ENCODE measurements at places on chromosomes 4 and X.

DNA sequence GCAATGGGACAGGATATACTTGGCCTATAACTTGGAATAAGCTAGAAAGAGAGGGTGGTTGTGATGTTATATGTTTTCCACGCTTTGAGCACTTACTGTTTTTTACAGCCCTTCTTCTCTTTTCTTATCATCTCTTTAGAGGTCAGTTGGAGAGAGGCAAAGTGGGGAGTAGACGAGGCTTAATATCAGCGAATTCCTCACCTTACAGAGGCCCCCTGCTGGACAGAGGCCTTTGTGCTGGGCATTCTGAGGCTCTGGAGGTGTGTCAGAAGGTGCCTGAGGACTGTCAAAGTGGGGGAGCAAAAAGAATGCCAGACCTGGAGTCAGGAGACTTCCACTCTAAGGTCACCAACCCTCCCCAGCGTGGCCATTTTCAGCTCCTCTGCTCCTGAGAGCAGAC, 42.5 kb downstream of the MAMLD1 start:
- DNase-seq: no peak

DNA sequence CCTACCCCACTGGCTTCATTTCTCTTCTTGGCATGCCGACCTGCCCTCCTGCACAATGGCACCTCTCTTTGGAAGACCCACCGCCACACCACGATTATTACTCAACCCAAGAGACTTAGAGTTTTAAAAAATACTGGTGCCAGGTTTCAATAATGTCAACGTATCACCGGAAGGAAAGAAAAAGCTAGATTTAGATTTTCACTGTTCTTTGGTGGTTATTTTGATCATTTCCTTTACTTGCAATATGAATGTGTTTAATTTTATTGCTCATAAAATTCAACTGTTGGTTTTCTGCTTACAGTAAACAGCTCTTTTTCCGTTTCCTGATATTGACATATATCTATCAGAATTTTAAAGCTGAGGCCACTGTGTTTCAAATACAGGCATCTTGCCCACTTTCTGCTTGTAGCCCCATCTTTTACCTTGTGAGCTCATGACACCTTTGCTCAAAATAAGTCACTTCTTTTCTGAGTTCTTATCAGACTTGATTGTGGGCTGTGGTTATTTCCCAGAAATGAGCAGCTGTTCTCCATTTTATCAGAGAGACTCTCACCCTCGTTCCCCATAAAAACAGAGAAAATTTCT, 439.1 kb downstream of the INPP4B start:
- DNase-seq: no peak

DNA sequence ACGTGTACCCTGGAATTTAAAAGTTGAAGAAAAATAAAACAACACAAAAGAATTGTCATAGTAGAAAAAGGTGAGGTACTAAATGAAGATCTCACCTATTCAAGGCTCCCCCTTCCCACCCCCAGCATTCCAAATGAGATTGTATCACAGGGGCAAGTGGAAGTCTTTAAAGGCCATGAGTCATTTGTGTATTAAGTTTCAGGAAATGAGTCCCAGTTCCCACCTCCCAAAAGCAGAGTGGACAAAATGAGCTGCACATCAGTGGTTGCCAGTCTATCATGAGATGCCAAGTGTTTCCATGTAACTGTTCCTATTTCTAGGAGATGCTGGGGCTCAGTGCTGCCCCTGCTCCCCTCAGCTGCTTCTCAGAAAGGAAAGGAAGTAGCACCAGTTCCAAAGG, 20.1 kb downstream of the ARHGEF9 start:
- no peak for DNase-seq

GRCh38 chr4:1033840-1034551, 22.6 kb downstream of the FGFRL1 start:
- no peak for DNase-seq

DNA sequence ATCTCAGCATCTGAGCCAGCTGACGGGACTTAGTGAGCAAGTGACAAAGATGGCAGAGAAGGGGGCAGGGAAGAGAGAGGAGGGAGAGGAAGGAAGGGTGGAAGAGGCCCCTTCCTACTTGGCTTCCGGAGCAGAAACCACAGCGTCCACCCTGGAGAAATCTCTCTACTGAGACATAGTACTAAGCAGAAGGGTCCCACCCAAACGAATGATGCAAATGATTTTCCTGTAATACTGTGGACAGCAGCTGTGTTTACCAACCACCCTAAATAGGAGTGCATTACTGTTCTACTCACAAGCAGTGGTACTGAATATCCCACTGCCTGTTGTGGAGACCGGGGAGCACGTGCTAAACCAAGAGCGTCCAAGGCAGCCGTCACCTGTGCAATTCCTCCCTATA, 29.4 kb downstream of the DTHD1 start:
- no peak for DNase-seq
